ENCODE measurements at places on chromosomes 5 and 9.
A peak's percentile ranks its signal among the peaks of the same experiment; 100 is the strongest.

GRCh38 chr5:114361724-114362196 lies at the start of gene KCNN2:
Gene KCNN2 (plus strand): TSS chr5:114362070. CDS start chr5:114362140, 70 bp downstream.
- peak; percentile 81 for DNase-seq

DNA sequence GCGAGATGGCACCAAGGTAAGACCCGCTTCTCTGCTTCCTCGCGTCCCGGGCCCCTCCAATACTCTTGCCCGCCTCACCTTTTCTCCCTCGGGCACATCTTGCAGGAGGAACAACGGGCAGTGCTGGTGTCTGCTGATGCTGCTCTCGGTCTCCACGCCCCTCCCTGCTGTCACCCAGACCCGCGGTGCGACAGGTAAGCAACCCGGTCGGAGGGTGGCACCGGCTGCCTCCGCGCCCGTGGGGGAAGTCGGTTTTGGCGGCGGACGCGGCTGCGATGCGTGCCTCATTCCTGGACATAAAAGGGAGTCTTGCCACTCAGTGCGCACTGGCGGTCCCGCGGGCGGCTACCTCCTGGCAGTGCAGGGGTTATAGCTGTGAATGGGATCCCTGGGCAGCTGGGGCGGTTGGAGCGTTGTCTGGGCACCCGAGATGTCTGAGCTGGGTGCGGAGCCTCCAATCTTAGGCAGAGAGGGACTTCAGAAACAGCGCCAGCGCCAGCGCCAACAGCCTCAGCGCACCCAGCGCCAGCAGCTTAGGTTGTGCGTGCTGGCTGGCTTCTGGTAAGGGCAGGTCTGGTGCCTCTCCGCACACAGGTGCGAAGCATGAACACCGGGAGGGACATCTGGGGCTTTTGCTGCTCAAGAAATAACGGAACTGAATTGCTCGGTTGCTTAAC lies 488 bp downstream of the COL15A1 start:
- no peak for DNase-seq

DNA sequence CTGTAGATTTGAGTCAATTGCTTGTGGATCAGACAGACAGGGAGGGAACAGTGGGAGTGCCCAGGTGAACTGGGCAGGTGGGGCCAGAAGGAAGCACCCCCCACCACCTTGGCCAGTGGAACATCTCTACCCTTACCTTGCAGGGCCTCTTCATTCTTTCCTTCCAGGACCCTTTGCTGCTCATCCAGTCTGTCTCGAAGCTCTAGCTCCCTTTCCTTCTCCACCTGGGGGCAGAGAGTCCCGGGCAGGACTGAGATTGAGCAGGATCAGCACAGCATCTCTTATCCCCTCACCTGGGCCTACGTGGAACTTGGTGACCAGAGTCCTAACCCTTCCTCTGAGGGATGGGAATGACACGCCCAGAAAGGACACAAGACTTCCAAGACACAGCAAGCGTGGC lies 25.0 kb downstream of the CCDC69 start:
- DNase-seq, result no peak

DNA sequence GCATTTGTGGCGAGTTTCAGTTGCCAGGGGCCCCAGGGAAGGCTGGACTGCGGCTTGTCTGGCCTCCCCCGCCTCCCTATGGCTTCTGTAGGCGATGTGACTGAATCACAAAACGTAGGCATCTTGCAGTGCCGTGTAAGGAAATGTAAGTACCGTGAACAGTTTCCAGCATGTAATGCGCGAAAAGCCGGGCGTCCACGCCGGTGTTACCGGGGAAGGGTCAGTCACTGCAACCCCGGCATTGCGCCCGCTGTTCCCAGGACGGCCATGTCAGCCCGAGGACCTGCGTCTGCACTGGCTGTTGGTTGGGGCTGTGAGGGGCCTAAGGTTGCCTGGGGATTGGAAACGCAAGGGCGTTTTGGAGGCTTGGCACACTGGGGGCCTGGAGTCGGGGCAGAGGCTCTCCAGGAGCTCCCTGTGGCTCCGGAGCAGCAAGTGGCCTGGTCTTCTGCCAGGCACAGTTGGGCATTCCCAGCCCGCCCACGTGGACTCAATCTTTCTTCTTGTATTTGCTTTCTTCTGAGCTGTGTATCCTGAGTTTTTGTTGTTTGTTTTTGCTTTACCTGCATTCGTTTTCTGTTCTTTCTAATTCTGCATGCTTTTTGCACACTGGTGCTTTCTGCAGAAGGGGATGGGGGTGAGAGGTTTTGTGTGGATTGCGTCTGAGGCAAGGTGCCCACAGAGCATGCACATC lies 36.9 kb upstream of the PLEKHG4B start:
- DNase-seq, result no peak

GRCh38 chr5:25649628-25650265 lies 1005.0 kb upstream of the CDH10 start:
- DNase-seq, result no peak

DNA sequence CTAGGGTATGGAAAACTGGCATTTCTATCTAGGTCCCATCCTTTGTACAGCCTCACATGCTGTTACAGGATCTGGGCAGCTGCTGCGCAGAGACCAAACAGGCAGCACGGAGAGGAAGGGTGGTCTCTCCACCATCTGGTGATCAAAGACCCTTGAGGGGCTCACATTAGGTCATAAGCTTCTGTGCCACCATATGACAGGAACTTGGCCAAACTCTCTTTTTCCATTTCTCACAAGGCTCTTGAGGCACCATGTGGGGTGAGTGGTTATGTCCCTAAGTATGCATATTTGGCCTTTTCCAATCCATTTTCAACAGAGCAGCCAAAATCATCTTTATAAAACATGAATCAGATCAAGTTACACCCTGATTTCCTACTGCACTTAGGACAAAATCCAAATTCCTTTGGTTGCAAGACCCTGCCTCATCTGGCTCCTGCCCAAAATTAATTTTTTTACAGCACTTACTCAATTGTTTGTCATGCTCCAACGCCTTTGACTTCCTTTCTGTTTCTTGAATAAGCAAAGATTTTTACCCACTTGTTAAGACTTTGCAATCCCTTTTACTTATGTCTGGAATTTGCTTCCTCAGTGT lies 730.0 kb downstream of the MAT2B start:
- peak; percentile 50 for DNase-seq

GRCh38 chr5:73444499-73445438 lies 3.8 kb downstream of the FOXD1 start:
- no peak for DNase-seq

GRCh38 chr9:114002986-114003350 lies 75.1 kb downstream of the AMBP start:
- peak; percentile 23 for DNase-seq

GRCh38 chr9:16069249-16069648 lies 516.4 kb downstream of the CCDC171 start:
- no peak for DNase-seq

DNA sequence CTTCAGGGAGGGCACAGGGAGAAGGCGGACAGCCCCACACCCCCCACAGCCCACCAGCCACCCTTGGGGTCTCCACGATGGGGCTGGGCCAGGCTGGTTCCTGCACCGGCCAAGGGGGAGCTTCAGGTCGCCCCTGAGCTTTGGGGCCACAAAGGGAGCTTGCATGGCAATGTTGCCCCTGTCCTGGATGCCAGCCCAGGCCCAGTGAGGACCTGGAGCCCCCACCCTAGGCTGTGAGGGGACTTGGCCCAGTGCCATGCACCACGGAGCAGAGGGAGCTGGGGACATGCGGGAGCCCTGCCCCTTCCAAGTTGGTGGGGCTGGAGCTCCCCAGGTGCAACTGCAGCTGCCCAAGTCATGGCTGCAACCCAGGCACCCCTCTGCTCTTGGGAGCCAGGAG lies 18.4 kb downstream of the TMEM38B start:
- no peak for DNase-seq

GRCh38 chr5:172687940-172688339 lies 46.9 kb downstream of the NEURL1B start:
- DNase-seq, result no peak

- DNase-seq, result no peak
These were observed 698 bp downstream of the NFX1 start for GRCh38 chr9:33291031-33291397.

DNA sequence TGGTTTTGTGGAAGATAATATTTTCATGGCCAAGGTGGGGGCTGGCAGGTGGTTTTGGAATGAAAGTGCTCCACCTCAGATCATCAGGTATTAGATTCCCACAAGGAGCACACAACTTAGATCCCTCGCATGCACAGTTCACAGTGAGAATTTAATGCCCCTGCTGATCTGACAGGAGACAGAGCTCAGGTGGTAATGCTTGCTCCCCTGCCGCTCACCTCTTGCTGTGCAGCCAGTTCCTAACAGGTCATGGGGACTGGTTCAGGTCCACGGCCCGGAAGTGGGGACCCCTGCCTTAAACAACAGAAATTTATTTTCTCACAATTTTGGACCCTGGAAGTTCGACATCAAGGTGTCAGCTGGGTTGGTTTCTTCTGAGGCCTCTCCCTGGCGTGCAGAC lies 668.7 kb upstream of the ZNF608 start:
- no peak for DNase-seq

GRCh38 chr9:83701769-83702168 lies 6.0 kb downstream of the UBQLN1 start:
- DNase-seq, result no peak

DNA sequence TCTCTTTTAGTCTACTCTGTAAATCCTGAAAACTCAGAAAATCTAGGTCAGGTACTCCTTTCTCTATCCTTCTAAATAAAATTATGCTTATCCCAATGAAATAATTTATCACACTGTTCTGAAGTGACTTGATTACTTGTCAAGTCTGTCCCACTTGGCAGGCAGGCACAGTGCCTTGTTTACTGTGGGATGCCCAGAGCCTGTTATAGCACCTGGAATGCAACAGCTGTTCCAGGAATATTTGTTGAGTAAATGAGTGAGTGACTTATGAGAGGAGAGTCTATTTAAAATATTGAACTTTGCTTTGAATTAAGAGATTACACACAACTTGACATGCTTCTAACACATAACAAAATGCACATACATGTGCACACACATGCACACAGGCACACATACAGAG lies 130.0 kb downstream of the MPDZ start:
- no peak for DNase-seq

DNA sequence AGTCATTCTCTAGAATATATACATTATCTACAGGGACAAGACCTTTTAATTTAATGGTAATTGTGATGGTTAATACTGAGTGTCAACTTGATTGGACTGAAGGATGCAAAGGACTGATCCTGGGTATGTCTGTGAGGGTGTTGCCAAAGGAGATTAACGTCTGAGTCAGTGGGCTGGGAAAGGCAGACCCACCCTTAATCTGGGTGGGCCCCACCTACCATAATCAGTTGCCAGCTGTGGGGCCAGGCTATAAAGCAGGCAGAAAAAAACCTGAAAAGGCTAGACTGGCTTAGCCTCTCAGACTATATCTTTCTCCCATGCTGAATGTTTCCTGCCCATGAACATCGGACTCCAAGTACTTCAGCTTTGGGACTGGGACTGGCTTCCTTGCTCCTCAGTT lies 112.2 kb upstream of the SMC2 start:
- no peak for DNase-seq

- no peak for DNase-seq
These were observed 367.2 kb downstream of the MLLT3 start for GRCh38 chr9:20255052-20255451.

- DNase-seq, result no peak
These were observed 479.4 kb downstream of the AGTPBP1 start for GRCh38 chr9:85262333-85262732.

GRCh38 chr5:180975338-180975737 lies 13.3 kb upstream of the BTNL3 start:
- DNase-seq, result no peak

DNA sequence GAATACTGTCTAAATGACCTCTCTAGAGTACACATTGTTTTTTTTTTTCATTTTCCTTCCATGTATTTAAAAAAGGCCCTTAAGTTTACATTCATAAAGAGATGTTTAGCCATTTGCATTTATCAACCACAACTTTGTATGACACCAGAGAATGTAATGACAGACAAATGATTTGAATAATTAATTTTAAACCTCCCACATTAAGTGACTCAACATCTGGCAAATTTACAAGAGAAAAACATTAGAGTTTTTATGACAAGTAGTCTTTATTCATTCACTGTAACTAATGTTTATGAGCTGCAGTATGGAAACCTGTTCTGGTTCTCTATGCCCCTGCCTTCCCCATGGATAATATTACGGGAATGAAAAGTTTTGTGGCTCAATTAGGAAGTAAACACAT lies 1093.8 kb upstream of the CDH9 start:
- no peak for DNase-seq

DNA sequence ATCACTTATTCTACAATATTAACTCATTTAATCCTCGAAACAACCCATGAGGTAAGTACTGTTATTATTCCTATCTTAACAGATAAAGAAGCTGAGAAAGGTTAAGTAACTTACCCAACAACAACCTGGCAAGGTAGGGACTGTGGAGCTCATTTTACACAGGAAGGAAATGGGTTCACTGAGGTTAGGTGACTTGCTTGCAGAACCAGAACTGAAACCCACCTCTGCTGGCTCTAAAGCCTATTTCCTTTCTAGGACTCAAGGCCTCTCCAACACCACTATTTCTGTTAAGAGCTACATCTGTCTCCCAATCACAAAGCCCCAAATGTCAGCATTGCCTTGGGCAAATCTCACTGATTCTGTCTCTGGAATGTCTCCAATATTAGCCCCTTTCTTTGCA lies 38.9 kb upstream of the IFNK start:
- no peak for DNase-seq

DNA sequence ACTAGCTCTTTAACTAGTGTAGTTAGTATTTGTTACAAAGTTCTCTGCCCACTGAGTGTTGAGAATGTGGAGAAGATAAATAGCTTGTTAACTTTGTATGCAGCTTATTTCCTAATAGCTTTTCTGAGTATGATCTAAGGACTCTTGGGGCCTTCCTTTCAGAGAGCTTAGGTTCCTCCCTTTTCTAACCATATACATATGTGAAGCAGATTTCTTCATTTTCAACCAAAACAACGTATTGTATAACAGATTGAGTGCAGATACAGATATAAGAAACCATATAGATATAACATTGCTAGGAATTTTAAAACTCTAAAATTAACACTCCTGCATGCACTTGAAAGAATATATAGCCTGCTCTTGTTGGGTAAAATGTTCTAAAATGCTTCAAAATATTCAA lies 70.4 kb downstream of the SCAMP1 start:
- DNase-seq, result no peak

GRCh38 chr5:16673241-16674201 lies 56.7 kb upstream of the RETREG1 start:
- DNase-seq, result no peak

DNA sequence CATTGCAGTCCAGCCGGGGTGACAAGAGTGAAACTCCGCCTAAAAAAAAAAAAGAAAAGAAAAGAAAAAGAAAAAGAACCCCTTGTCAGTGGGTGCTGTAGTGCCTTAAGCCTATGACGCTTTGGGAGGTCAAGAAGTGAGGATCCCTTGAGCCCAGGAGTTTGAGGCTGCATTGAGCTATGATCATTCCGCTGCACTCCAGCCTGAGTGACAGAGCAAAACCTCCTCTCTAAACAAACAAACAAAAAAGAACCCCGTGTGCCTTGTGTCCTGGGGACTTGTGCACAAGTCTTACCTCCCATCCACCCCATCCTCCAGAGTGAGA lies 33.5 kb upstream of the STXBP1 start:
- no peak for DNase-seq

DNA sequence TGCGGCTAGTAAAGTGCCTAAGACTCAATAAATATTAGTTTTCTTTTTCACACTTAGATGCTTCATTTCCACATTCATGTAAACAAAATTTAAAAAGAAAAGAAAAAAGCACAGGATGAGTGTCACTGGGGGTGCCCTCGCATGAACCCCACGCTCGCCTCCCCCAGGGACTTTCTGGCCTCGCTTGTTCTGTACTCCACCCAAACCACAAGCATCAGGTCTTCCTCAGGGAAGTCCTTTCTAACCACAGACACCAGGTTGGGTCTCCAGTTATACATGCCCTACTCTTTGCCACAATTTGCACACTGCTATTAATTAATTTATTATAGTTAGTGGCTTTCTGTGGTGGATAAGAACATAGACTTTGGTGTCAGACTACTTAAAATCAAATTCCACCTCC lies 92.4 kb downstream of the RORB start:
- DNase-seq, result no peak
